Hair follicular keratinocyte (primary cell): ENCODE measurements at places on chromosomes 12 and 14. TPM values are rescaled to one million over a fixed set of nuclear protein-coding genes. Genes with fewer than 3 reads are reported as not detected.

FGF6 gene
- total RNA-seq, result not detected in 2 replicates

RIMBP2 gene
- 0.19 TPM in 1 of 2 replicates, not detected in the other for total RNA-seq

KITLG gene
- 11.6 and 15.7 TPM in 2 replicates for total RNA-seq

MBD6 gene
- total RNA-seq, result 2.7 and 3.3 TPM in 2 replicates

PSME1 gene
- 167 and 202 TPM in 2 replicates for total RNA-seq

SLC6A13 gene
- not detected in 2 replicates for total RNA-seq

GDF3 gene
- total RNA-seq, result not detected in 2 replicates
